ENCODE measurements at places on chromosomes 12 and 14.
A peak's percentile ranks its signal among the peaks of the same experiment; 100 is the strongest.

DNA sequence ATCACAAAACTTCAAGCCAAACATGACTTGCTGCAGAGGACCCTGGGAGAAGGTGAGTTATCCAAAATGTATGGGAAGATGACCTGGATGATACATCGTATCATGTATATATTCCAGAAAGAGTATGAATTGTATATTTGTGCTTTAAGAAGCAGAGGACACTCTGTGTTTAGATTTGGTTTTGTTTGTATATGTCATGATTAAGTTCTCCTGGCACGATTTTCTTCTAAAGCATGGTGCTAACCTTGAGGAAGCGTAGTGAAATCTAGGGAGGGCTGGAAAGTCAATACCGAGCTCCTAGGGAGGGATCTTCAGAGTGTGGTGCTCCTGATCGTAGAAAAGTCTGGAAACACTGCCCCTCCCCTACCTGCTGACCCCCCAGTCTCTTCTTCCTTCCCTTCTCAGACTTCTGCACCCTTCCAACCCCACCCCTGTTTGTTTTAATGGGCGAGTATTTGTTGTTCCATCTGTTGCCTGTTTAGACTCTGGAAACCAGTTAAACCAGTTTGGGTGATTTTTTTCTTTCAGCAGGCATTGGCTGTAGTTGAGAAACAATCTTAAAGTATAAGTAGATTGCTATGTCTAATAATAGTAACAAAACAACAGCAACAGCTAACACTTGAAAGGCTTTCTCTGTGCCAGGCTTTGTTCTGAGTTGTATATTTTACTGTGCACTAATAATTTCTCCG lies 141.6 kb downstream of the KICS2 start:
- no peak for DNase-seq

DNA sequence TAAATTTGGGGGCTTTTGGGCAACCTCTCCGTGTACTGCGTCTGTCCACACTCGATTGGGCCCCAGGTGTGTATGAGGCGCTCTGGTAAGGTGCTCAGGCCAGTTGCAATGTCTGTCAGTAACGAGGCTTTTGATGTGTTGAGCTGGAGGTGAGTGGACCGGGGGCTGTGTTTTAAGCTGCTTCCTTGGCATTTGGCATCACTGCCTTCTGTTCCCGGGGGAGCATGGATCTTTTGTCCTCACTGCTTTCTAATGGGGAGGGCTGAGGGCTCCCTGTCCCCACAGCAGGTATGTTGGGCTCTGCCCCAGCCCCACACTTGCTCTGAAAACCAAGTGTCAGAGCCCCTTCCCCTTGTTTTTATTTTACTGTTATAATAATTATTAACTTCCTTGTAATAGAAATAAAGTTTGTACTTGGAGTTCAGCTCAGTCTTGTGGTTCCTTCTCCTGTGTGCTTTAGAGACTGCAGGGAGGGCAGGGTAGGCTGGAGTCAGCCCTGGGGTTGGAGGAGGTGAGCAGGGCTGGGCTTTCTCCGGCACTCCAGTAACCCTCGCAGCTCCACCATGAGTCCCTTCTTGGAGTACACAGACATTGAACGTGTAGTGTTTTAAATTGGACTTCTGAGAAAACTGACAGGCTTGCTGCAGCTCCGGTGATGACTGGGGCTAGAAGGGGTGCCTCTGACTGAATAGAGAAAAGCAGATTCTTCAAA lies 28.0 kb downstream of the TRAFD1 start:
- no peak for DNase-seq

DNA sequence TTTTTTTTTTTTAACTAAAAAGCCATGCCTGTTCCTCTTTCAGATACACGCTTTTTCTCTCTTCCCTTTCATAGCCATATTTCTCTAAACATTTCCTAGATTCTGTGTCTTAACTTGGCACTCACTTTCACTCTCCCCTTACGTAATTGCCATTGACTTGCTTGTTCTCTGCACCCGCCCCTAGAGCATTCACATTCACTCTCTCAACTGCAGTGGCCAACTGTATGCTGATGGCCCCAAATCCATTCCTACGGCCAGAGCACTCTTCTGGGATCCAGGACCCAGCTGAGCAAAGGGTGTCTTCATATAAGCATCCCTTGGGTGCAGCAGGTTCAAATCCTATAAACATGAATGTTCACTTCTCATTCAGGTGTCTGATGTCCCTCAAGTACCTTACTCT lies 59.5 kb downstream of the CKB start:
- no peak for DNase-seq

GRCh38 chr14:32567543-32568384 lies 238.7 kb downstream of the AKAP6 start:
- DNase-seq: no peak

DNA sequence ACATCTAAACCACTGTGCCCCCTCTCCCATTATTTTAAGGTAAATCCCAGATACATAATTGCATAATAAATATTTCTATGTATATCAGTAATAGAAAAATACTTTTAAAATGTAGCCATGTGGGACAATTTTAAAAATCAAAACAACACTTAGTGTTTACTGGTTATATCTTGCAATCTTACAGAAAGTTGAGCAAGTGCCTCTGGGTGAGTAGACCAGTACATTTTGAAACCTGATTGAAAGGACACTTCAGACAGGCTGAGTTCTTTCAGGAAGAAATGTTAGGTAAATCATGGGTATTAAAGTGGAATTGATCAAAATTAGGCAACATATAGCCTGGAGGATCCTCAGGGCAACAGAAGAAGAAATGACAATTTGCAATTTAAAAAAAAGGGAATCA lies 7.2 kb downstream of the SLC38A4 start:
- DNase-seq: no peak

DNA sequence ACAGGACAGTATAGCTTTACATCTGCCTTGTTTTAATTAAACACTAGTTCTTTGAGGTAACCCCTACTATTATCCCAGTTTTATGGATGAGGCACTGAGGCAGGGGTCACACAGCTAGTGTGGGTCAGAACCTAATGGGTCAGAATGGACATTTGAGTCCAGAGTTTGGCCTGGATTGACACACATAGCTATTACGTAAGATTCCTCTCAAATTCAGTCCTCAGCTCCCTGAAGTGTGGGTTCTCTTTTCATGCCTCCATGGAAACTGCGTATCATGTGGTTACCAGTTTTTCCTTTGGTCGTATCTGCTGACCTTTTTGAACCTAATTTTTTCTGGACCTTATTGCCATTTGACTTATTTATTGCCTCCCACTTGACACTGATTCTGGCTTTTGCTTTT lies 40.4 kb downstream of the PSEN1 start:
- DNase-seq: no peak

DNA sequence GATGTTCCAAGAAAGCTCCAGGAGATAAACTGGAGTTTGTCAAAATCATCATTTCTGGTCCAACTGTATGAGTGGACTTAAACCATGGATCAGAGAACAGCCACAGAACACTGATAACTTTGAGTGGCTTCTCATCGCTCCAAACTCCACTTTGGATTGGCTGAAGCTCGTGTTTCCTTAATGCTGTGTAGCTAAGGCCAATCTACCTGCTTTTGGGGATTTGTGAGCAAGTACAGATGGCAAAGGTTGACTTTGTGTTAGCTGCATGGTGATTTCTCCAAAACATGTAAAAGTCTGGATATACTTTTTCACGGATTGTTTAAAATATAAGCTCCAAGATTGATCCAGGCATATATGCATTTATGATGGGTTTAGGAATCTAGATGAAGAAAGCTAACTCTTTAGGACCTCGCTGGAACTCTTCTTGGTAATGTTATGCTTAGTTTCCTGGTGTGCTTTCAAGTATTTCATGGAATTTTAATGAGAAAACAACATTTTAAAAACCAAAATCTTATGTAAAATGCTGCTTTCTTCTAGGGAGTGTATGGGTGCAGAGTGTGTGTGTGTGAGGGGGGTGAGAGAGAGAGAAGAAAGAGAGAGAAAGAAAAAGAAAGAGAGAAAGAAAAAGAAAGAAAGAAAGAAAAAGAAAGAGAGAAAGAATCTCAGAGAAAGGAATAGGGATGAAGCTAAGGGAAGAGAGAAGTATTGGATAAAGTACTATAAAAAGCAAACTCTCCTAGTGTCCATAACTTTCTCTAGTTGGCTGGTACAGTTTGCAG lies 11.6 kb upstream of the PAX9 start:
- no peak for DNase-seq

DNA sequence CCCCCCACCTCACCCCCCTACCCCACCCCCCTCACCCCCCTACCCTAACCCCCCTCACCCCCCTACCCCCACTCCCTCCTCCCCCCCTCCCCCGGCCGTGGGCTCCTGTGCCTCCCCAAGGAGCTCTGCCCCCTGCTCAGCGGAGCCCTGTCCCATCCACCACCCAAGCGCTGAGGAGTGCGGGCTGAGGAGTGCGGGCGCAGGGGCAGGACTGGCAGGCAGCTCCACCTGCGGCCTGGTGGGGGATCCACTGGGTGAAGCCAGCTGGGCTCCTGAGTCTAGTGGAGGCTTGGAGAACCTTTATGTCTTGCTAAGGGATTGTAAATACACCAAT lies 2.3 kb upstream of the JPH4 start:
- DNase-seq: no peak

DNA sequence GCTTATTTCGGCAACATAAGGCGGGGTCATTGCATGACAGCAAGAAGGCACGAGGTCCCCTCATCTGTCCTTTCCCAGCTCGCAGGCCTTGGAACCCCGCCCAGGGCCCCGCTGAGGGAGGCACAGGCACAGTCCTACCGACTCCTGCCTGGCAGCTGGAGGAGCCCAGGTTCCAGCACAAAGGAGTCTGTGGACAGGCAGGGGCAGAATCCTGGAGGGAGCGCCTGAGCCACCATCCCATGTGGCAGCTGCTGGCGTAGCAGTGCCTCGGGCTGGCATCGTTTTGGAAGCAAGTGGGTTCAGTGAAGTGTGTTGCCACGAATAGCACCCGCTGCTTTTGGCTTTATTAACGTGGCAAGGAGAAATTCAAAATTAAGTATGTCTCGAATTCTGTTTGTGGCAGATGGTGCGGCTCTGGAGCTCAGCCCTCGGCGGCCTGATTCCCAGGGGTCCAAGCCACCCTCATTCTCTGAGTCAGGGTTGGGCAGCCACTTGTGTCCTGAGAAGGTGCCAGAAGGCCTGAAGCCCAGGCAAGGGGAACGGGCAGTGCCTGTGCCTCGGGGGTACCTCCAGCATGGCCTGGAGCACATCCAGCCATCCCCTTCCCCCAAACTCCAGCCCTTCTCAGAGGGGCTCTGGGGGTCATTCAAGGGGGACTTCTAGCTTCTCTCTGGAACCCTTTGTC lies 35.9 kb downstream of the SLC8B1 start:
- DNase-seq: peak; percentile 48

DNA sequence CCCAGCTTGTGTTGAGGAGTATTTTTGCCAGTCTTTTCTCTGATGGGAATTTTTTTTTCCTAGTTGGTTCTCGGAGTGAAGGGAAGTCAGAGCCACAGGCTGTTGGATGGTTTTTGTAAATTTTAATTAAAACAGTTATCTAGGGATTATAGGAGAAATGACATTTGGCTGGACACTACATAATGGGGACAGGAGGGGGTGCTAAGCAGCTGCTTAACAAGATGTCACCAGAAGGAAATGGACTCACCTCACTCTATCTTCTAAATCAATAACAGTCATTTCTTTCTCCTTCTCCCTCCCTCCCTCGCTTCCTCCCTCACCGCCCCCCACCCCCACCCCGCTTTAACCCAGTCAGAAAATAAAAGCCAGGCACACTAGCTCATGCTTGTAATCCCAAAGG lies 93.4 kb upstream of the TMEM233 start:
- DNase-seq: no peak

DNA sequence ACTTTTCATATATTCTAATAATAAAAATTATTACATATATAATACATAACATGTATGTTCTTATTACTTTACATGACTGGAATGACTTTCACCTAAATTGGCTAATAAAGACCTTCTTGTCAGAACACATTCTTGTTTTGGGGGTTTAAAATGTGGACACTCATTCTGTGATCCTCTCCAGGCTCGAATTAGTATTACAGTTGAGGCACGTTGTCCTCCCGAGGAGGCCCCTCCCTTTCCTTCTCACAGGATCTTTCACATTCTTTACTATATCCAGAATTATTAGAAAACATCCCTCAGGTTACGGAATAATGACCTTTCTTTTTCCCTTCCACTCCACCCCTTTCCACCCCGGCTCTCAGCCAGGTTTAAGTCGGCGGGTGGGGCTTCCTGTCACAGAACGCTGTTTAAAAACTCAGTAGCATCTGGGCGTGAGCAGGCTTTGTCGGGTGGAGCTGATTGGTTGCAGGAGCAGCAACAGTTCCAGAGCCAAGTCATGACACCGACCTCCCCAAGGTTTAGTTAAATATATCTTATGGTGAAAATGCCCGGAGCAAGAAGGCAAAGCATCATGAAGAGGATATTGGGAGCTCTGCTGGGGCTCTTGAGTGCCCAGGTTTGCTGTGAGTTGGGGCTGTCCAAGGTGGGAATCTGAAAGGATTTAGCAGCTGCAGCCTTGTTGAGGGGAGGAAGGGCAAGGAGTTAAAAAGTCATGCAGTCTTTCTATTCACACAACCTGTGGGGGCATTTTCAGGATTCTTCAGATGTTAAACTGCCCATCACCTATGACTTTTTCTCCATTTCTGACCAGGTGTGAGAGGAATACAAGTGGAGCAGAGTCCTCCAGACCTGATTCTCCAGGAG lies 396.7 kb upstream of the OR4E1 start:
- DNase-seq: no peak

DNA sequence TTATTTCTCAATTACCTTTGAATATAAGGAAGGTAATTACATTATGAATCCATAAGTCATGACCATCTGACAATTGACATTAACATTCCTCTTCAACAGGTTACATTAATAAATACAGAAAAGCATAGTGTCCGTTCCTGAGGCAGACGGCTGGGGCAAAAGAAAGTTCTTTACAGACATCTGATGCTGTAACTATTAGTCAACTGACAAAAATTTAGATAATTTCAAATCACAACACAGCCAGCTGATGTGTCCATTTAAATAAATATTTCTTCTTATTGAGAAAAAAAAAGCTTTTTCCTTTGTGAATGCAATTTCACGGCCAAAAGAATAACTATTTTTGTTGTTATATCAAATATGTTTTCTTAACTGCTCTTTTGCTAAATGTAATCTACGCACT lies 9.2 kb upstream of the PYROXD1 start:
- no peak for DNase-seq

DNA sequence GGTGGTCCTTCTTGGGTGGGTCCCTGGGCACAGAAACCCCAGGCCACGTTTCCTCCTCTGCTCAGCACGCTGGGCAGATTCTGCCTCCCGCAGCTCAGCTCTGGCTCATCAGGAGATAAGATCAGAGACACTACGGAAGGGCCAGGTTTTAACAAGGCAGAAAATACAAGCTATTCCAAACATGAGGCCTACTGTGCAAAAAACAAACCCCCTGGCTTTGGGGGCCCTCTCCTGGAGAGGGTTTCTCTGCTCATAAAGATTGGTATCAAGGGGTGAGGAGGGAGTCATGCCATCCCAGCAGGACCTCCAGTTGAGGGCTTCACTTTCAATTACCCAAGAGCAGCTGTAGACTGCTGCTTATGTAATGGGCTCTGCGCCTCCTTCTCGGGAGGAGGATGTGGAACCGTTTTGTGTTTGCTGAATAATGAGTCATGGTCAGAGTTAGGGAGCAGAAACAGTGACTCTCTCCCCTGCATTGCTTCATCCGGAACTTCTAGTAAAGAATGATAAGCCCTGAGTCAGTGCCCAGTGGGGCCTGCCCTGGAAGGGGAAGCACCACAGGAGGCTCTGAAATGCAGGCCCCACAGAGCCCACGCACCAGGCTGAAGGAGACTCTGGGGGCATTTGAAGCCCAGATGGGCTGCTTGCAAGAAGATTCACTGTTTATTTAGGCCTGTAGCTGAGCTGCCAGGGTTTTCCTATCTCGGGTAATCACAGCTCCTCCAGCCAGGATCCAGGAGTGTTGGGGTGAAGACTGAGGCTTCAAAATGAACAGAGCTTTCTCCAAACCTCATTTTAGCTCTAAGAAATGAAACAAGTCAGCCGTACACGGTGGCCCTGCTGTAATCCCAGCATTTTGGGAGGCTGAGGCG lies 79.3 kb downstream of the SSPN start:
- no peak for DNase-seq

GRCh38 chr12:116210131-116210530 lies 67.4 kb downstream of the MED13L start:
- no peak for DNase-seq
